CD4-positive, alpha-beta T cell (primary cell): ENCODE measurements at places on chromosomes 5 and 9.

DNA sequence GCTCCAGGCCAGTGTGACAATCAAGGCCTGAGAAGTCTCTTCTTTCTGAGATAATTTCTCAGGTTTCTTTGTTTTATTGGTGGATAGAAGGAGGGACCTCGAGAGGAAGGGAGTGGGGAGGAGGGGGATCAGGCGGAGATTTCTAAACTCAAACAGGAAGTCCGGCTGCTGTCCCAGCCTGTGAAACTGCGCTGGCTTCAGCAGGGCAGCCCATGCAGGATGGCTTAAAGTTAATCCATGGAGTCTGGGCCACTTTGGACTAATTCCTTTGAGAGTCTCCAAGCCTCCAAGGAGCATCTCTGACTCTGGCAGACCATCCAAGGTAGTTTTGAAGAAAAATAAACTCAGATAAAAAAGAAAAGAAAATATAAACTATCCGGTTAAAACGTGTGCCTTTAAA lies 378.5 kb downstream of the MLLT3 start:
- DNase-seq = no peak

DNA sequence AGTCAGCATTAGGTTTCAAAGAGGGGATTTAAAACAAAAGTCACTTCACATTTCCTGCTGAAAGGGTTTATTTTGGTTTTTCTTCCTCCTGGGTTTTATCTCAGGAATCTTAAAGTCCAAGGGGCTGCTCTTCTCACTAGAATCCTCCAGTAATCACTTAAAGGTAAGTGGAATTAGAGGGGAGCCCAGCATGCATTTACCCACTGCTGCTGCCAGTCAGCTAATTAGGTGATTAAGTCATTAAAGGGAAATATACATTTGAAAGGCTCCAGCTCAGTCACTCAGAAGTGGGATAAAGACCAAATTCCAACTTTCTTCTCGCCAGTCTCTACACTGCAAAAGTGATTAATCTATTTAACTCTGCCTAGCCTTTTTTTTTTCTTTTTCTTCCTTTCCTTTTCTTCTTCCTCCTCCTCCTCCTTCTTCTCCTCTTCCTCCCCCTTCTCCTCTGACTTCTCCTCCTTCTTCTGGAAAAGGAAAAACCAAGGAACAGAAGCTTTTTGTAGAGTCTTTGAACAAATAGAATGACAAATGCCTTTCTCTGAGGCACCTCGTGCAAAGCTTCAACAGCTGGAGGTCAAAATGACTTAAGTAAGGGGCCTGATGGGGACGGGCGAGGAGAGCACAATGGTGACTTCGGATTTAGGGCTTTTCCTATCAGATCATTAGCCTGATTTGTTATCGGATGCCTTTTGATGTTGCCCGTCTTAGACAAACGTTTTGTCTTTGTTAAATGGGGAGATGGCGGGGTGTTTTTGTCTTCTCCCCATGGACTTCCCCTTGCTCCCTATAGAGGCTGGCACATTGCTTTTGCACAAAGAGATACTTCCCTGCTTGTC lies 617.6 kb downstream of the IRX1 start:
- no peak for DNase-seq

GRCh38 chr5:107808671-107809137 lies 138.0 kb upstream of the EFNA5 start:
- DNase-seq = no peak

DNA sequence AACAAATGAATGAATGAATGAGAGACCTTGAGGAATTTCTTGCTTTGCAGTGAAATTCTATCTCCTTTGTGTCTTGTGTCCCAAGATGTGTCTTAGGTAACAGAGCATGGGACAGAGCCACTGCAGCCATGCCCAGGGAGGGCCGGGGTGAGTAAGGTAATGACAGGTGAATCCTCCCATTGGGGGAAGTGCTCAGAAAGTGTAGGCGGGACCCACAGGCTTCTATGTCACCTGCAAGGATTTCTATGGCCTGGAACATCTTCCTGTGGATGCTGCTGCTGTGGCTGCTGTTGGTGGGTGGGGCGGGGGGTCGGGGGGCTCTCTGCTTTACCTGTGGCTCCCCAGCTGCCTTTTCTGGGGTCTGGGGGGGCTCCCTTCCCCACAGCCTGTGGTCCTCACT lies 133.6 kb upstream of the IER5L start:
- no peak for DNase-seq

- no peak for DNase-seq
These were observed 1313.7 kb downstream of the PTPRD start for GRCh38 chr9:9299134-9299533.

DNA sequence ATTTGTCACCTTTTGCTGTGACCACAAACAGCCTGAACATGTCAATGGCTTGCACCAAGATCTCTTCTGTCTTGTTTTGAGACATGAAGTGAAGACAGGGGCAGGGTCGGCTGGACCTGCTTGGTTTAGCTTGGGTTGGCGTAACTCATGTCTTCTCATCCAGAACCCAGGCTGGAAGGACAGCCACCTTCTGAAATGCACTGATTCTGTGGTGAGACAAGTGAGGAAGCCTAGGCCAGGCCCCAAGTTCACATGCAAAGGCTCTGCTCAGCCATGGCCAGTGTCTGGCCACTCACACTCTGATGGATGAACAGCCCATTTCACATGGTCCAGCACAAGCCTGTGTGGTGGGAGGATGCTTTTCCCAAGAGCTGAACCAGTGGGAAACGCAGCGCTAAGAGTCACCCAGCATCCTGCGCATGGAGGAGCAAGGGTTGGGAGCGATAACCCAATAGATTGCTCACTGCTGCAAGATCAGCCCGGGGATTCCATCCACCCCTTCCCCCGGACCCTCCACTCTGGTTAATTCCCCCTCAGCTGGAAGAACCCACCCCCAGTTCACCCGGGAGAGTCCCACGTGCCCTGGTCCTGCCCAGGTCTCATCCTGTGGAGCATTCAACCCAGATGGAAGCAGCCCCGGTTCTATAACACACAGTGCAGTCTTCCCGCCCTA lies 16.2 kb upstream of the MED10 start:
- DNase-seq = no peak

DNA sequence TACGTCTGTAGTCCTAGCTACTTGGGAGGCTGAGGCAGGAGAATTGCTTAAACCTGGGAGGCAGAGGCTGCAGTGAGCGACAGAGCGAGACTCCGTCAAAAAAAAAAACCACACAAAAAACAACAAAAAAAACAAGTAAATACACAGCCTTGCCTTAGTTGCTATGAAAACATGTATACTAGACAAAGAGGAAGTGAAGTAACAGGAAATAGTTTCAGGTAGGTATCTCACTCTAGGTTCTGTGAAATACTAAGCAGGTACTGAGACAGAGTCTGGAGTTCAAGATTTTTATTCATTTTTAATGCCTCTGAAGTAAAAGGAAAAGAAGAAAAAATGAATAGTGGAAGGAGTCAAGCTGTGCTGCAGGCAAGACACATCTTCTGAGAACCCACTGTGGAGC lies 687.9 kb upstream of the RGMB start:
- DNase-seq = no peak

- DNase-seq = no peak
These were observed 476.3 kb downstream of the RAB3C start for GRCh38 chr5:59058969-59059687.

- no peak for DNase-seq
These were observed 39.2 kb downstream of the NADK2 start for GRCh38 chr5:36202521-36202961.
